Mucosa of gallbladder (tissue), 1 donor: ENCODE measurements at places on chromosomes 16 and 17.

DNA sequence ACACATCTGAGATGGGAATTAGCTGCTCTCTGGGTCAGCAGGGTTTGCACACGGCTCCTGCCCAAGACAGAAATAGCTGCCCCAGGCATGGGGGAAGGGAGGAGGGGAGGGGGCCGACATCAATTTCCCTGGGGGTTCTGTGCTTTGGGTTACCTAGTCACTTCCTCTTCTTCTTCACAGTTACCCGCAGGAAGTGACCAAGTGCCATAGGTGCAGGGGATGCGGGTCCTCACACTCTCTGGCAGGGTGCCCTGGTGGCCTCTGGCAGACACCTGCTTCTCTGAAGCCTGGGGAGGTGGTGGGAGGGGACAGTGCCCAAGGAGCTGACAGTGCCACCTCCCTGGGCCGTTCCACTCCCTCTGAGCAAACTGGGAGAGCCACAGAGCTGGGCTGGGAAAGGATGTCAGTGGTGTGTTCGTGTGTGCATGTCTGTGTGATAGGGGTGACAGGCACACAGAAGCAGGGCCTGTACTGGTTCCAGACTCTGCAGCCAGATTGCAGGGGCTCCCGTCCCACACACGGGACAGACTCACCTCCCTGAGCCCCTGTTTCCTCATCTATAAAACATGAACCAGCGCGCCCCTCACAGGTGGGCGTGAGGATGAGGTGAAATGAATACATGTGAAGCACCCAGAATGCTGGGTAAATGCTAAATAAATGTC is 18.2 kb downstream of the SCN4A start:
- no peak for DNase-seq

GRCh38 chr16:89207993-89208392 is 7.7 kb upstream of the SLC22A31 start:
- DNase-seq: no peak

DNA sequence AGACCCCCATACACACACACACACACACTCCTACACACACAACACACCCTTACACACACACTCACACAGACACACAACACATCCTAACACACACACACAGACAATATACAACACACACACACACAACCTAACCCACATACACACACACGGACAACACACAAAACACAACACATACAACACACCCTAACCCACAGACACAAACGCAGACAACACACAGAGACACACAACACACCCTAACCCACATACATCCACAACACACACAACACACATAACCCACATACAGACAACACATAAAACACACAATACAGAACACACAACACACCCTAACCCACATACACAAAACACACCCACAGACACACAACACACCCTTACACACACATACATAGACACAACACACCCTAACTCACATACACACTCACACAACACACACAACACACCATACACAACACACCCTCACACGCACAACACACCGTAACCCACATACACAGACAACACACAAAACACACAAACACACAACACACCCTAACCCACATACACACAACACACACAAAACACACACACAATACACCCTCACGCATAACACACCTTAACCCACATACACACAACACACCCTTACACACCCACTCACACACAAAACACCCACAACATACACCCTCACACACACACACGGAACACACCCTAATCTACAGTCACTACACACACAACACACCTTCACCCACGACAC is 4.4 kb downstream of the ASGR1 start:
- no peak for DNase-seq

DNA sequence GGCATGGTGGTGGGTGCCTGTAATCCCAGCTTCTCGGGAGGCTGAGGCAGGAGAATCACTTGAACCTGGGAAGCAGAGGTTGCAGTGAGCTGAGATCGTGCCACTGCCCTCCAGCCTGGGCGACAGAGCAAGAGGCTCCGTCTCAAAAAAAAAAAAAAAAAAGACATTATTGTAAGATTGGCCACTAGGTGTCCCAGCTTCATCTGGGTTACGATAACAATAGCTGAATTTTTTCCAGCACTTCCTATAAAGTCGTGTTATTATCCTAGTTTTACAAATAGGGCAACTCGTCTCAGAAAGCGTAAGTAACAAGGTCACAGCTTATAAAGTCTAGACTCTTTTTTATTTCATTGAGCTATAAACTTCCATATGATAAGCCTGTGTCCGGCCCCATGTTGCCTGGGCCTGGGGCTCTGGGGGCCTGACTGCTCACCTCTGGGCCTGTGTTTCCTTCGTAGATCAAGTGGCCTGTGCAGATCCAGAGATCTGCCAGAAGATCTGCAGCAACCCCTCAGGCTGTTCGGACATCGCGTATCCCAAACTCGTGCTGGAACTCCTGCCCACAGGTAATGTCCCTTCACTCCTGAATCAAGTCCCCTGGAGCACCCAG is 60.5 kb downstream of the SLC5A11 start:
- no peak for DNase-seq

- DNase-seq: no peak
Observed at GRCh38 chr17:29582772-29583171, 6.7 kb downstream of the GIT1 start.

- DNase-seq: no peak
Observed at GRCh38 chr17:41013606-41014005, 4.7 kb upstream of the KRTAP3-1 start.

GRCh38 chr16:27780468-27781194 is 230.7 kb downstream of the KATNIP start:
- DNase-seq: no peak

DNA sequence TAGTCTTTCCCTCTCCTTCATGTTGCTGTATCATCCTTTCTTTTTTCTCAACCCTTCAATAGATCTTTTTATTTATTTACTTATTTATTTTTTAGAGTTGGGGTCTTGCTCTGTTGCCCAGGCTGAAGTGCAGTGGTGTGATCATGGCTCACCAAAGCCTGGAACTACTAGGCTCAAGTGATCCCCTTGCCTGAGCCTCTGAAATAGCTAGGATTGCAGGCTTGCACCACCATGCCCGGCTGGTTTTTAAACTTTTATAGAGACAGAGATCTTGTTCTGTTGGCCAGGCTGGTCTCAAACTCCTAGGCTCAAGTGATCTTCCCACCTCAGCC is 51.7 kb downstream of the SNX29 start:
- no peak for DNase-seq

DNA sequence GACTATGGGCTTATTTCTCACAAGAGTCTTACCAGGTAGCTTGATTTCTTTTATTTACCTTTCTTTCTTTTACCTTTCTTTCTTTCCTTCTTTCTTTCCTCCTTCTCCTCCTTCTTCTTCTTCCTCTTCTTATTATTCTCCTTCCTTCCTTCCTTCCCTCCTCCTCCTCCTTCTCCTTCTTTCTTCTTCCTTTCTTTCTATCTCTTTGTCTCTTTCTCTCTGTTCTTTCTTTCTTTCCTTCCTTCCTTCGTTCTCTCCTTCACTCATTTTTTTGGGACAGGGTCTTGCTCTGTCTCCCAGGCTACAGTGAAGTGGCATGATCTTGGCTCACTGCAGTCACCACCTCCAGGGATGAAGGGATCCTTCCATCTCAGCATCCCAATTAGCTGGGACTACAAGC is 363.6 kb upstream of the MAF start:
- DNase-seq: no peak

- no peak for DNase-seq
Observed at GRCh38 chr17:71974051-71974450, 146.8 kb upstream of the SOX9 start.

DNA sequence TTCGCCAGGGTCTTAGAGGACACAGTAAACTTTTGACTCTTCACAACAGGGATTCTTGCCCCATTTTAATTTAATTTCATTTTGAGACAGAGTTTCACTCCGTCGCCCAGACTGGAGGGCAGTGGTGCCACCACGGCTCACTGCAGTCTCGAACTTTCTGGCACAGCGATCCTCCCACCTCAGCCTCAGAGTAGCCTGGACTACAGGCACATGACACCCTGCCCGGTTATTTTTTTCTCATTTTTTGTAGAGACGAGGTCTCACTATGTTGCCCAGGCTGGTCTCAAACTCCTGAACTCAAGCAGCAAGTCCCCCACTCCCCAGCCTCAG is 329 bp upstream of the NLE1 start:
- DNase-seq: no peak

DNA sequence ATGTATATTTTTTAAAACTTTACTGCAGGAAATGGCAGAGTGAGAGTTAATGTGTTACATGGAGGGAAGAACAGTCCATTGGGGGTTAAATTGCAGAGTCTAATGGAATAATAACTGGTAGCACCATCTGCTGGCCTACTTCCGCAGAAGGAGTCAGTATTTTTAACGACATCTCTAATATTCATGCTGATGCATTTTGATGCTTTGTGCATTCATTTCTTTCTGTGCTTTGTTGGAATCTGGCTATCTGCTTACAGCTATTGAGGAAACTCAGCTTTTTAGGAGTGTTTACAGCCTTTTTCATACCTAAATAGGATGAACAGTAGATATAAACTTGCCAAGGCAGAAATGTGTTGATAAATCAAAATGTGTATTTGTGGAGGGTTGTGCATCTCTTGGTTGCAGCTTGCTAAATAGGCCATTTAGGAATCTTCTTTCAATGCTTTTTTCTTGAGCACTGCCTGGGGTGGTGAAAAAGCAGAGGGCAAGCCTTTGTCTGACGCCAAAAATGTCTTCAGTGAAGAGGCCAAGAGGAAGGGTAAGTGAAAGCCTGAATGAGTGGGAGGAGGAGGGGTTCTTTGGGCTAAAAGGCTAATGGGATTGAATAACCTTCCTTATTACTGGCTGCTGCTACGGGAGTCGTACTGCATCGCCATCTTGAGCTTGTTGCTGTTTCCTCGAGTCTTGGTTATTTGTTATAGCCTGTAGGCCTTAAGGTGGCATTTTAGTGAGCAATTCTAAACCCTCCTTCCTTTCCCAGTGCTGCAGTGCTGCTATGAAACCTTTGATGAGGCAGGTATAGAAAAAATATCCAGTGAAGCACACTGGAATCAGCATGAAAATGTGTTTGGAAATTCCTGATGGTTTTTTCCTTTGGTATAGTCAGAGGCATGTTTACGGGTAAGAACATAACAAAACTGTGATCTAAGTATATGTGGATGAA is 153.3 kb downstream of the CHD9 start:
- DNase-seq: peak; percentile 59

DNA sequence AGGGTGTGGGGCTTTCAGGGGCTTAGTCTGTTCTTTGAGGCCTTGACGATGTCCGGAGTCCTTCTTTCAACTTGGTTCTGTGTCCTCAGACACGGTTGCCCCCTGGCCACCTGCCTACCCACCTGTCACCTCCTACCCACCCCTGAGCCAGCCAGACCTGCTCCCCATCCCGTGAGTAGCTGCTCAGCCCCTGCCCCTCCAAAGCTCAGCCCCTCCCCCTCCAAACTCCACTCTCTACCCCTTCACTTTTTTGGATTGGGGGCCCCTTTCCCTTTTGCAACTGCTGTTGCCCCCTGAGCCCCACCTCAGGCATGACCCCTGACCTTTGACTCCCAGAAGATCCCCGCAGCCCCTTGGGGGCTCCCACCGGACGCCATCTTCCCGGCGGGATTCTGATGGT is 1.2 kb downstream of the LAT start:
- no peak for DNase-seq

DNA sequence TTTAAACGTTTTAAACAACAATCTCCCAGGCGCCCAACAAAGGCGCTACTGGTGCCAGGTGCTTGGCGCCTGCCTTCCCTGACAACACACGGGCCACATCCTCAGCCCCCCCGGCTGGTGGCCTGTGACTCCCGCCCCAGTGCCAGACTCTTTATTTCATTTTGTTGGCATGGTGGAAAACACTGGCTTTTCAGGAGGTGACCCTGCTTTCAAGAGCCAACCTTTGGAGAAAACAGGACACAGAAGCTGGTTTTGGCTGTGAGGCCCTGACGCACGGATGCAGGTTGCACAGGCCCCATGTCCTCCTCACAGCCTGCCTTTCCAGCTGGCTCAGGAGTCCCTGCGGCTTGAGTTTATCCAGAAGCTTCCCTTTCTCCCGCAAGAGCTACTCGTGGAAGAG is 100.0 kb downstream of the METRNL start:
- peak; percentile 9 for DNase-seq

GRCh38 chr16:58039829-58040495 is 14.4 kb downstream of the MMP15 start:
- DNase-seq: no peak

GRCh38 chr17:50064253-50065001 is 8.5 kb downstream of the ITGA3 start:
- no peak for DNase-seq

- DNase-seq: no peak
Observed at GRCh38 chr17:33955461-33955860, 299.6 kb upstream of the CCL2 start.

DNA sequence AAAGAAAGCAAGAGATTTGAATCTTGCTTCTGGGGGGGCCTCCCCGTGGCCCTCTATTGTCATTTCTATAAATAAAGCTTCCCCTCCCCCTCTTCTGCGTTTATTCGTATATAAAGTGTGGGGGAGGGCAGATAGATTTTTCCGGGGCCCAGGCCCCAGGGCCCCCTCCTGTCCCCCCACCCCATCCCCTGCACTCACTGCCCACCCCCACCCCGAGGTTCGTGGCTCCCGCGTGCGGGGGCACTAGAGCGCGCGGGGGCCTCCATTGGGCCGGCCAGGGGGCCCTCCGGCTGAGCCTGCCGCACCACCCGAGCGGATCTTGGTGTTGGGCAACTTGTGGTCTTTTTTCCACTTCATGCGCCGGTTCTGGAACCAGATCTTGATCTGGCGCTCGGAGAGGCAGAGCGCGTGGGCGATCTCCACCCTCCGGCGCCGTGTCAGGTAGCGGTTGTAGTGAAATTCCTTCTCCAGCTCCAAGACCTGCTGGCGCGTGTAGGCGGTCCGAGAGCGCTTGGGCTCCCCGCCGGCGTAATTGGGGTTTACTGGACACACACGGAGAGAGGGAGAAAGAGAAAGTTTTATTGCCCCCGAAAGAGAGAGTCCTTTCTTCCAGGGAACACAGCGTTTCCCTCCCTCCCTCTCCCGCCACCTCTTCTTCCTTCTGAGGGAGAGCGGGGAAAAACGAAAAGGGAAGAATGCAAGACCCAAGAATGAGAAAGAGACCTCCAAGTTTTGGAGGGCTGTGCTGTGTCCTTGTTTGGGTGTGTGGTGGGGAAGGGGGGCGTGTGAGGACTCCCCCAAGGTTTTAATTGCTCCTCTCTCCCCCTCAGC is 1.5 kb downstream of the HOXB4 start:
- no peak for DNase-seq

GRCh38 chr16:3098459-3099394 is at the start of gene ZSCAN10:
Gene ZSCAN10 (minus strand): TSS chr16:3099294. CDS start chr16:3092937, 6,357 bp downstream.
- DNase-seq: no peak

GRCh38 chr16:64866021-64866420 is 255.8 kb downstream of the CDH11 start:
- no peak for DNase-seq
